ENCODE measurements at places on chromosomes 12 and 14.

- DNase-seq: no peak
Observed at GRCh38 chr14:22118899-22119477, 445.4 kb upstream of the OR4E1 start.

GRCh38 chr12:53735-54730, 12.5 kb upstream of the IQSEC3 start:
- DNase-seq: no peak

DNA sequence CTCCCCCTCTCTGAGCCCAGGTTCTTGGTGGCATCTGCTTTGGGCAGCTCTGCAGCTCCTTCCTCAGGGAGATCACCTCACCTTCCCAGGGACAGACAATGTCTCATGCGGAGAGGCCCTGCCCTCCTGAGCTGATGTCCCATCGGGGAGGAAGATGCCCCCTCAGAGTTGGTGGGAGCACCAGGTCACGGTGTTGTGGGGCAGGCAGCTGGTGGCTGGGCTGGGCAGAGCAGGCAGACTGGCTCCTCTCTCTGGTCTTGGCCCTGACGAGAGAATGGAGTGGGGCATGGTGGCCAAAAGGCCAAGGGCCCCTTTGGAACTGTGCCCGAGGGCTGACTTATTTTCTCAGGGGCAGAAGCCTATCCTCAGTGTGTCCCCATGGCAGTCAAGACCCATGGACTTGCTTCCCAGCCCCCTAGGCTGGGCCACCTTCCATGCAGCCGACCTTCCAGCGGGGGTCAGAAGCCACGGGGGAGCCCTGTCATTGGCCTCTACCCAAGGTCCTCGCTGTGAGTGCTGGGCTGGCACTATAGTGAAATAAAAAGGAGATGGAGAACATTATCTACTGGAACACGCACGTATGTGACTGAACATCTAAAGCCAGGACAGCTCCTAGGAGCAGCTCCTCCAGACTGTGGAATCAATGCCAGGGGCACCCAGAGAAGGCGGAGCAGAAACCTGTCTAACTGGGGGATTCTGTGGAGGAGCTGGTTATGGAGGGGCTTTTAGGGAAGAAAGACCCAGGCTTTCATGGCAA, 21.9 kb downstream of the PPP2R5C start:
- no peak for DNase-seq

GRCh38 chr12:18343708-18344107, 82.4 kb downstream of the PIK3C2G start:
- no peak for DNase-seq

GRCh38 chr12:104822941-104823340, 135.1 kb downstream of the SLC41A2 start:
- no peak for DNase-seq

- DNase-seq: no peak
Observed at GRCh38 chr12:101607894-101608293, 13.1 kb downstream of the MYBPC1 start.

DNA sequence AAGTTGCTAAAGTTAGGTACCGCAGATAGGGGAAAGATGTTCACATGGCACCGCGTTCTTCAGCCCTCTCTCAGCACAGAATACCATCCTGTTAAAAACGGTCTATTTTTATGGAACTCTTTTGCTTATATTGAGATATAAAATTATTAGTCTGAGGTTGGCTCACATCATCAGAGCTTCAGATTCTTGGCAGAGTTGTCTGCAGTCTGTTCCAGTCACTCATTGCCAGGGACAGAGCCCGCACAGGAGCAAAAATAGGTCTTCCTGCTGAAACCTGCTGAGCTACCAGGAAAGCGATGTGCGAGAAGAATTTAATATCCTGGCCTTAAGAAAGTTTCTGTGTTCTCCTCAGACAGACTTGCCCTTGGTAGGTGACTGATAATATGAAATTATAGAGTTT, 249.8 kb downstream of the VRK1 start:
- DNase-seq: no peak

- no peak for DNase-seq
Observed at GRCh38 chr14:95523815-95524448, 7.5 kb upstream of the SYNE3 start.

DNA sequence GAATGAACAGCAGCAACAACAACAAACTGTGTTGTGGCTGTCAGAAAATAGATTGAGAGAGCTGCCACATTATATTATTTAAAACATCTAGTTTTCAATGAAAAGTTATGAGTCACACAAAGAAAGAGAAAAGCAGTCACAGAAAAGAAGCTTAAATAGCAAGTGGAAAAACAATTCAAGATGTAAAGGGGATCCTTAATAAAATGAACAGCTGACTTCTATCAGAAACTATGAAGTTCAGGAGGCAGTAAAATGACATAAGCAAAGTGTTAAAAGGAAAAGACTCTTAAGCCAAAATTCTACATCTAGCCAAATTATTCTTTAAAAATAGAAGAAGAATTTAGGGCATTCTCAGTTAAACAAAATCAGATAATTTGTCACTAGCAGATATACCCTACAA, 5.6 kb downstream of the CLEC14A start:
- no peak for DNase-seq

- DNase-seq: no peak
Observed at GRCh38 chr12:65903691-65904383, 79.6 kb downstream of the HMGA2 start.

Data from NCI-H524 treated with DMSO at 0.1 percent for 48 hours (cell line).